ENCODE measurements at places on chromosomes 2 and 18.

DNA sequence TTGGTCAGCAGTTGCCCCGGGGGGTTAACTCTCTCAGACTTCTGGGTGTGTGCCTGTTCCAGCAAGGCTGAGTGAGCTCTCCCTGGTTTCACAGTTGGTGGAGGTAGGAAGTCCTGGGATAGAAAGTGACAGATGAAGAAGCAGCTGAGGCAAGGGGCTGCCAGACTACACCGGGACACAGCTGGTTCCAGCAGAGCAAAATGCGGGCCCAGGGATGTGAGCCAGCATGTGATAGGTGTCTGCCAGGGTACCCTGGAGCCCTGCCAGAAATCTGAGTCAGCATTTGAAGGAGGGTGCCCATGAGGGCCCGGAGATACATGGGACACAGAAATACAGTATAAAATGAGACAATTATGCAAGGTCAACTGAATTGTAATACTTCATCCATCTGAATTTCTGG is 79.3 kb upstream of the LGALSL start:
- DNase-seq: no peak

- no peak for DNase-seq
Measured at GRCh38 chr2:26901326-26902183, 53.6 kb downstream of the DPYSL5 start.

DNA sequence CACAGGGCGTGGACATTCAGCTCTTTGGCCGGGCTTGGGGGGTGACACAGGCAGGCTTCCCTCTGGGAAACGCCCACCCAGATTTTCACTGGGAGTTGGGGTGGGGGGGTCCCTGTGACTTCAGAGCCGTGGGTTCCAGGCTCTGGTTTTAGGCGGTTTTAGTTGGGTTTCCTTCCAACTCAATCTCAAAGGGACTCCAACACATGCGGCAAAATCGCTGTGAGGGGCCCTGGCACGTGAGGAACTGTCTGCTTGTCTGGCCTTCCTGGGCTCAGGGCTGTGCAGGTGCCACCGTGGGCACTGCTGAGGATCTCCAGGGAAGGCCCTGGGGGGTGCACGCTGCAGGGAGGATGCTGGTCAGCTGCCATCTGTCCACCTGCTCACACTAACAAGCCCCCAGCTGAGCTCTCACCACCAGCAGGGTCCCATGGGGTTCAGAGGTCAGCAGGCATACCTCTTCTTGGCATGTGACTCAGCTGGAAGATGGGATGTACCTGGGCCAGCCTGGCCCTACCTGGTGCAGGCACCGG is 11.7 kb downstream of the HS6ST1 start:
- no peak for DNase-seq

DNA sequence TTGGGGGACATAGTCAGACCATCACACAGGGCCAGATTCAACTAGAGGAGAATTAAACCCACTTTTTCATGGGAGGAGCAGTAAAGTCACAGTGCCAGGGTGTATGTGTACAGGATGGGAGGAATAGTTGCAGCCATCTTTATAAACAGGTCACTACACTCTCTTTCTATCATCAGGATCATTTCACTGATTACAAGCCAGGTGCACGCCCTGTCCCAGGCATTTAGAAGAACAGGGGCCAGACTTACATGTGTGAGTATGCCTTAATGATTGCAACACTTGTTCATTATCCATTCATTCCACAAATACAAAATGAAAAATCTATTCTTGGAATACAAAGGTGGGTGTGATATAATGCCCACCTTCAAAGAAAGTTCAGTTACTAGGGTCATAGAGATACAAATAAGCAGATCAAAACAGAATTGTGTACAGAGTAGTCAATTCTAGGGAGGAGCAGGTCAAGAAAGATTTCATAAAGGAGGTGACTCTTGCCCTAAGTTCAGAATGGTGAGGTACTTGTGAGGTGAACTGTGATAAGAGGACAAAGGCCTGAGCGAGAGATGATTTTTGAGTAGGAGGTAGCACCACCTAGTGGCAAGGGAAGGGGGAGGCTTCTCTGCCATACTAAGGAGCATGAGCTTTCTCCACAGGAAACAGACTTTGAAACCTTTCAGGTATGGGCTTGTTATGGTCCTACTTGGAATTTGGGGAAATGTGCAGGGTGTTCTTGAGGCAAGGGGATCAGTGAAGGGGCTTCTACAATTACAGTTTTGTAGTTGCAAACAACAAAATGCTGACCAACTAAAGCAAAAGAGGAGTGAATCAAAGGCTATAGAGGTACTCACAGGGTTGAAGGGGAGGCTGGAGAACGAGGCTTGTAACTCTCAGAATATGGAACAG is 156.3 kb downstream of the SUCLG1 start:
- DNase-seq: peak; percentile 61

- no peak for DNase-seq
Measured at GRCh38 chr2:19209575-19210341, 148.7 kb downstream of the OSR1 start.

DNA sequence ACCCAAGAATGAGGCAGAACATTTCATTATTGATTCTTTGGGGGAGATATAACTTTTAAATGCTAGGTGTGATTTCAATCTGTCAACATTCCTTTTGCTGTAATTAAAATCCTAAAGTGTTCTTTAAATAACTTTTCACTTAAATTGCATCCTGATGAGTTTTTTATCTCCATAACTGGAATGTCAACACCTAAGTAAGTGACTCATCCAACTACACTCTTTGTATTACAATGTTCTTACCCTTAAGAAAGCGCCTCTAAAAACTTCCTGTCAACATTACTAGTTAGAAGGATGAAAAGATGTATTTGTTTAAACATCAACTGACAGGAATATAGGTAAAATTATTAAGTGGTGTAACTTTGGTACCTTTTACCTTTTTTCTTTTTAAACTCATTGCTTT is 1657.0 kb downstream of the LRP1B start:
- DNase-seq: no peak

DNA sequence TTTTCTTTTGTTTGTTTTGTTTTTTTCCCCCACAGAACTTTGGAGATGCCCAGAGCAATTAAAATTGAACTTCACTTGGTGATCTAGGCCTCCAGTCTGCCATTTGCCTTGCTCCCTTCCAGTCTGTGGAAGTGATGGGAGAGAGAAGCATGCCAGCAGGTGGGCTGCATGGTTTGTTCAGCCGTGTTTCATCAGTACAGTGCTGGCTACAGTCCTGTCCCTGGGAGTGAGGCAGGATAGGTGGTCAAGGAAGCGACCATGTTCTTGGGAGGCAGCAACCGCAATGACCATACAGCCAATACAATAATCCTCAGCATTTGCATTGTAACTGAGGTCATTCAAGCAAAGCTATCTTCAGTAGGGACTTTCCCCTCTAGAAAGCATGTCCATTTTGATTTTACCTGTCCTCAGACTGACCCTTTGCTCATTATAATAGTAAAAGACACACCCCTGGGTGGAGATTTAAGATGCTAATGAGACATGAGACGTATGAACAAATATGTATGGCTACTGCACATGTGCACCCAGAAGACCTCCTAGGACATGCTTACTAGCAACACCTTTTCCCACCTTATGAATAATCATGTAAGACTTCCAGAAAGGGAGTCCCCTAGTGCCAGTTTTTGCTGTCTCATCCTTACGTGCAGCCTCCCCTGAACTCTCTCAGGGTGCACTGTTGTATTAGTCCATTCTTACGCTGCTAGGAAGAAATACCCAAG is 11.1 kb upstream of the LIPG start:
- no peak for DNase-seq

DNA sequence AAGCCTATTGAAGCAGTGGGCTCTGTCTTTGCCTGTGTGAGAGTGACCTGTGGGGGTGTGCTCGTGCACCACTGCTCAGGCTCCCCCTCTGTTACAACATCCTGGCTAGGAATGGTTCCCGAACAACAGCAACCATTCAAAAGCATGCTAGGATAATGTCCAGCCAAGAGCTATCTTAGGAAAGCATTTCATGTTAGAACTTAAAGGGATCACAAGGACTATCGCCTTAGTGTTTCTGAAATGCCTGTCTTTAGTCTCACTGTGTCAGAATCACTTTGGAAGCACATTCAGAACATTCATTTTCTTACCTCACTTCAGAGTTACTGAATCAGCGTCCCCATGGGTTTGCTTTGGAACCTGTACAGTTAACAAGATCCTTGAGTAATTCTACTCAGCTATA is 134.9 kb upstream of the DSEL start:
- DNase-seq: no peak

- DNase-seq: no peak
Measured at GRCh38 chr2:112787729-112788393, 3.6 kb upstream of the IL1A start.

GRCh38 chr2:120540719-120541552 is 194.7 kb upstream of the GLI2 start:
- DNase-seq: peak; percentile 28

DNA sequence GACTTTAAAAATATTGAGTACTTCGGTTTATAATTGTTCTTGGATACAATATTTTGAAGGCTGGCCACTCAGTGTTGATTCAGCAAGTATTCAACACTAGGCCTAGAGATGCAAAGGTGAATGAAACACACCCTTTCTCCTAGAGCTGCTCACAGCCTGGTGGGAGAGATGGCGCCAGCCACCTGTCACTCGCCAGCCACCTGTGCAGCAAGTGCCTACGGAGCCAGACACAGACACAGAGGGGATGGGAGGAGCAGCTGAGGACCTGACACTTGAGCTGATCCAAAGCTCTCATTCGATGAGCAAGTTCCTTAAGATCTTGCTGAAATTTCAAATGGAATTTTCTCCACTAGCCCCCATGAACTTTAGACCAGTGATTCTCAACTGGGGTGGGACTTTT is 151.1 kb upstream of the RIOK3 start:
- DNase-seq: peak; percentile 64

- peak; percentile 28 for DNase-seq
Measured at GRCh38 chr2:122831649-122832048, 1076.2 kb downstream of the TSN start.

DNA sequence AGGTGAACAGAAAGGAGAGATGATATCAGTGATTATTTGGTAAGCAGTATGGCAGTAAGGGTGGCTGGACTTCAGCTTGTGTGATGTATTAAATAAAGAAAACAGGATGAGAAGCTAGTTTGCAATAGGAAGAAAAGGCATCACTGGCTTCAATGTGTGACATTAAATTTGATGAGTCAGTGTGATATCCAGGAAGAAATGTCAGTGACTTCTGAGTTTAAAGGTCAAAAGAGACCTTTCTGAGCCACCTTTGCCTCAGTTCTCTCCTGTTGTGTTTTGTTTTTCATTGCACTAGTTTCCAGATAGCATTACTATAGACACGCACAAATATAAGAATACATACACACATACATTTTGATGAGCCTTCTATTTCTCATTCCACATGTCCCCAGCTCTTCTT is 105.6 kb downstream of the PIGN start:
- no peak for DNase-seq

- DNase-seq: no peak
Measured at GRCh38 chr2:100142393-100142792, at the start of gene AFF3. AFF3 (minus strand) TSS chr2:100142590; CDS start chr2:100104454, 38,136 bp downstream.

- DNase-seq: no peak
Measured at GRCh38 chr18:24763765-24764513, 303.5 kb downstream of the HRH4 start.

DNA sequence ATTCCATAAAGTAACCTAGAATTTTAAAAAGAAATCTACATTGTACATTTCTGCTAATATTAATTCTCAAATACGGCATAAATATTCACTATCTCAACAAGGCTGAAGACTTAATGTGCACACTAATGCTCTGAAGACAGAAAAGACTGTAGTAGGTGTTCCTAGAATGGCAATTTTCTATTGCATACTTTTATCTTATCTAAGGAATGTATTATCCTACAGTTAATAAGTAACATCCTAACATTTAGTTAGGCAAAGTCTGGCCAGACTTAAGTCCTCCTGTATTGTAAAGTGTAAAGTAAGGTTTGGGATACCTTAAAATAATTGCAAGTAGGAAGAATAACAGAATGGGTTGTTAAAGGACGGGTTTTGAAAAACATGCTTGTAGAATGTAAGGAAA is 42.2 kb downstream of the CHST9 start:
- DNase-seq: no peak

DNA sequence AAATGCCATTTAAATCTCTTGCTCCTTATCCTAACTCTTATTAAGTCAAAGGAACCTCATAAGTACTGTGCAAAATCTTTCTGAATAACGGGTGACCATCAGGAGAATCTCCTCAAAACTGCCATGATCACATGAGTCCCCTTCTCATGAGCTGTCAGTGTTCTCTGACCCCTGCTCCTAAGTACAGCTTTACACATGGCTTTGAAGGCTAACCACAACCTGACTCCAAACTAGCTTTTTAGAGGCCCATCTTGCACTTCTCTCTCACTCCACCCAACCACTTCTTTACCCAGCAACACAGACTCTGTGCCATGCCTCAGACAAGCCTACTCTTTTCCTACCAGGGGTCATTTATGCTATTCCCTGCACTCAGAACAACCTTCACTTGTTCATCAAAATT is 253.8 kb downstream of the GPD2 start:
- no peak for DNase-seq

GRCh38 chr18:40371673-40372072 is 1583.4 kb upstream of the PIK3C3 start:
- DNase-seq: no peak

- DNase-seq: no peak
Measured at GRCh38 chr2:88489181-88489580, 36.7 kb upstream of the FOXI3 start.

- no peak for DNase-seq
Measured at GRCh38 chr2:119008108-119008507, 66.1 kb downstream of the MARCO start.

DNA sequence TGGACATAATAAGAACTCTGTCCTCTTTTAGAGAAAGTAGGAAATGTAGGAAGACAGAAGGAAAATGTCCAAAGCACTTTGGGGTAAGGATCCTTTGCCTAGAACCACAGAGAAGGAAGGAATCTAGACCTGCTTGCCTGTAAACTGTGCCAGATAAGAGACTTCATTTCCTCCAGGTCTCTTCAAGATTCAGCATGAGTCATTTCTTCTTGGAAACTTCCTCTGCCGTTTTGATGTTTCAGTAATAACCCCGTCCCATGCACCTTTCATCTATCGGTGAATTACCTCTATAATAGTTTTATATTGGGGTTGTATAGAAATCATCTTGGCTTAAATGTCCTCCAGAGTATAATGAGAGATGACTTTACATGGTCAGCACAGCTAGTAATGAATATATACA is 63.2 kb upstream of the LRATD1 start:
- DNase-seq: no peak

DNA sequence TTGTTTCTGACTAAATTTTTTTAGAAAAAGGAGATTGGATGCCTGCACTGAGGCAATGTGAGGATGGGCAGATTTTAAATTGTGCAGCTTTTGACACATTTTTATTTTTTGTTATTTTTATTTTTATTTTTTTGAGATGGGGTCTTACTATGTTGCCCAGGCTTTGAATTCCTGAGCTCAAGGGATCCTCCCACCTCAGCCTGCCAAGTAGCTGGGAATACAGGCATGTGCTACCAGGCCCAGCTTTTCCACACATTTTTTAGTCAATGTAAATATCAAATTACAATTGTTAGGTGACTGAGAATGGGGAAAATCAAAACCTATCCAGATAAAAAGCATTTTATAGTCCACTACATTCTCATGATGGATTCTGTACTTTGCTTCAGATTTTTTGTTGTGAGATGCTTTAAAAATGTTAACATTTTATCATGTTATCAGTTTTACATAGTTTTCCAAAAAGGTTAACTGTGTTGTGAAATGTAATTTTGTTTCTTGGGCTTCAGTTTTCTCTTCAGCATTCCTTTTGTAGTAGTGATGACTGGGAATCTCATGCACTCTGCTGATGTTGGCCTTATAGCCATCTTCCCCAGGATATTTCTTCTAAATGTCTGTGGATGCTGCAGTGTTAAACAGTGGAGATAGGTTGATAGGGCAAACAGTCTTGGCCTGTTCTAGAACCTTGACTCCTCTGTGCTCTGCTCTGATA is 41.4 kb downstream of the PKP4 start:
- no peak for DNase-seq

- DNase-seq: no peak
Measured at GRCh38 chr2:890791-891190, 59.9 kb upstream of the SNTG2 start.
